ENCODE measurements at places on chromosomes 11 and 22.

GRCh38 chr22:38454353-38455075 lies 485 bp downstream of the KCNJ4 start:
- peak; percentile 23 for DNase-seq

DNA sequence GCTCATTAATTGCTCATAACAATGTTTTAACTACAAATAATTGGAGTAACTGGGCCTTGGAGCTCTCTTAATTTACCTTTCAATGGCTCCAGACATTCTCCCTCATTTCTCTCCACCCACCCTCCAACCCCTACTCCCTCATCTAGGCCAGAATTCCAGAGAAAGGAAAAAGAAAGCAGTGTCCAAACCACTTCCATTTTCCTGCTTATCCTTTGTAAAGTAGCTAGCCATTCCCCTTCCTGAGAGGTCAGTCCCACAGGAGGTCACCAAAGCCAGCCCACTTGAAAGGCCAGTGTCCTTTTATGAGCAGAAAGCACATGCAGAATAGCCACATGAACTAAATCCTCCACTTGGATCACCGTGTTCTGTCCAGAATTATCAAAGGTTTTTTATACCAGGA lies 404.8 kb upstream of the FAT3 start:
- no peak for DNase-seq

DNA sequence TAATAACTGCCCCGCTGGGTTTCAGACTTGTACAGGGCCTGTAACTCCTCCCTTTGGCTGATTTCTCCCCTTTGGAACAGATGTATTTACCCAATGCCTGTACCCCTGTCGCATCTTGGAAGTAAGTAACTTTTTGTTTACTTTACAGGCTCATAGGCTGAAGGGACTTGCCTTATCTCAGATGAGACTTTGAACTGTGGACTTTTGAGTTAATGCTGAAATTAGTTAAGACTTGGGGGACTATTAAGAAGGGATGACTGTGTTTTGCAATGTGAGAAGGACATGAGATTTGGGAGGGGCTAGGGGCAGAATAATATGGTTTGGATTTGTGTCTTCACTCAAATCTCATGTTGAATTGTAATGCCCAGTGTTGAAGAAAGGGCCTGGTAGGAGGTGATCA lies 62.0 kb downstream of the TRPC6 start:
- DNase-seq = no peak

- no peak for DNase-seq
These were observed 76.7 kb downstream of the BMAL1 start for GRCh38 chr11:13354335-13354734.

GRCh38 chr22:35318346-35319215 lies 18.9 kb downstream of the TOM1 start:
- DNase-seq = no peak

DNA sequence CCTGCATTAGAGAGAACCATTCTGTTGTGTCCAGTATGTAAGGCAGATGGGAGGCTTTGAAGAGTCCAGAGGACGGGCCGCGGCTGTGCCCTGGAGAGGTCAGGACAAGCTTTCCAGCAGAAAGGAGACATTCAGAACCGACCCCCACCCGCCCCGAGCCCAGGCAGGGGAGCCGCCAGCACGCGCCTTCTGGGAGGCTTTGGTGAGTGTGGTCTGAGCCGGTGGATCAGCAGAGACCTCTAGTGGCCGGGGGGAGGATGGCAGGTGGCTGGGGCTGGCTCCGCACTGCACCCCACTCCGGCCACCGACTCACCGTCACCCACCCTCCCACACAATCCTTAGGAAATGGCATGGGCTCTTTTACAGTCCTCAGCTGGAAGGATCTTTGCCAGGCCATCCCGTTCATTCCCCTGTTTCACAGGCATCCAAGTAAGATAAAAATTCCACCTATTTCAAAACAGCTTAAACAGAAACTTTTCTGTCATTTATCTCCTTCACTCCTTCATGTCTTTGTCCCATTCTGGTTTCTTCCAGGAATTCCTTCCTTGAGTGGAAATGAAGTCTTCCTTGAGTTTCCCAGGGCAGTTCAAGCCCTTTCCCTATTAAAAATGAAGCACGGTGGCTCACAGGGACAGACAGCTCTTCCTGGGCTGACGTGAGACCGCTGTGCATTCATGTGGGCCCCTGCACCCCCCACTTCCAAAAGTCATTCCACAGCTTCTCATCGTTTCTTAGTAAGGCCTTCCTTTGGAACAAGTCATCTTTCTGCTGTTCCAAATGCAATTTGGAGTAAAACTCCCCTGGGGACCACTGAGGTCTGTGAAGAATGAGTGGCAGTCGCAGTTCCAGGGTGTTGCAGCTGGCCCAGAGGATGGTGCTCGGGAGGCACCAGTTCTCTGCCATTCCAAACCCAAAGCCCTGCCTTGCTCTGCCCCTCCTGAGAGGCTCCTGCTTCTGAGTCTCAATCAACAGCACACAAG lies 91.0 kb downstream of the FEZ1 start:
- DNase-seq = peak; percentile 68

- no peak for DNase-seq
These were observed 17.9 kb upstream of the BBOX1 start for GRCh38 chr11:27022659-27023251.

- no peak for DNase-seq
These were observed 18.4 kb upstream of the CHRM4 start for GRCh38 chr11:46410021-46410420.

DNA sequence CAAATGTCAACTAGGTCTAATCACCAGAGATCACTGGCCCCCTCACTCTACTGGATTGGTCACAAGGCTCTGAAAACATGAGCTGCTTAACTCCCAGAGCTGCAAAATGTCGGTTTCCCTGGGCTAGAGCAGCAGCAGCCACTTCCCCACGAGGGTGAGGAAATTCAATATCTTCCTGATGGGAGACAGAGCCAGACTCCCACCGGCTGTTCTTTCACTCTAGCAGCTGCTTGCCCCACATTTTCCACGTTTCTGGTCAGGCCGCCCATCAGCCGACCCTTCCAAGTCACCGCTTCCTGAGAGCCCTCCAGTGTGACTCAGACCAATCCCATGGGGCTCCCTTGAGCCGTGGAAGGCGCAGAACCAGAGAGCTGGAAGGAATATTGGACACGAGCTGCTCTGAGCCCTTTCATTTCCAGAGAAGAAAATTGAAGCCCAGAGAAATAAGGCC lies 227.0 kb downstream of the ADAMTS15 start:
- no peak for DNase-seq

DNA sequence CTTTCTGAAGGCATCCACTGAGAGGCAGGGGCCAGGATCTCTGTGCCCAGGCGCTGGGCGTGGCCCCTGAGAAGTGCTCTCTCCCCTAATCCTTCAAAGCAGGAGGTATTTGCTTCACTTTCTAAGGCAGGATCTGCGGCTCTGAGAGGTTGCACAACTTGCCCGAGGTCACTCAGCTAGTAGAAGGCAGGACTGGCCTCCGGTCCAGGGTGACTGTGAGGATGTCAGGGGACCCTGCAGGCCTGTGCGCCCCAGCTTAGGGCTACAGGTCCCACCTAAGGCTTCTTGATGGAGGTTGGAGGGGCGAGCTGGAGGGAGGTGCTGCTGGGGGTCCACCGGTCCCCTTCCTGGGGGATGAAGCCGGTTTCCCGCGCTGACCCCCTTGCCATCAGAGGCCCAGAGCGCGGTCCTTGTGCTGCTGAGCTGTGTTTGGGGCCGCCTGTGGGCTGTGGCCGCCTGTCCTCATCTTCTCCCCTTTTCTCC lies 979 bp downstream of the SMIM38 start:
- DNase-seq = no peak

DNA sequence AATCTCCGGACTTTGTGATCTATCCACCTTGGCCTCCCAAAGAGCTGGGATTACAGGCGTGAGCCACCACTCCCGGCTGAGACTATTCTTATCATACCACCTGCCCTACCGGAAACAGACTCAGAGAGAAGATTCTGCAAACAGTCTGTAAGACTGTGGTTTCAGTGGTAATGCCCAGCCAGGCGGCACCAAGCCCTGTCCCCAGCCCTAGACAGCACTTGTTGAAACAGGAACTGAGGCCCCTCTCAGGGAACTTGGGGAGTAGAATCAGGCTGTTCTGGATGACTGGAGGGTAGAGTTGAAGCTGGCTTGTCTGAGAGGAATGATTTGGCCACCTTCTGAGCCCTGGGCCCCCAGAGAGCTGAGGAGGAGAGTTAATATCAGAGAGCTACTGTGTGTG lies 1.3 kb upstream of the INSC start:
- DNase-seq = no peak

- DNase-seq = no peak
These were observed 498.5 kb downstream of the NTM start for GRCh38 chr11:131868629-131869507.

DNA sequence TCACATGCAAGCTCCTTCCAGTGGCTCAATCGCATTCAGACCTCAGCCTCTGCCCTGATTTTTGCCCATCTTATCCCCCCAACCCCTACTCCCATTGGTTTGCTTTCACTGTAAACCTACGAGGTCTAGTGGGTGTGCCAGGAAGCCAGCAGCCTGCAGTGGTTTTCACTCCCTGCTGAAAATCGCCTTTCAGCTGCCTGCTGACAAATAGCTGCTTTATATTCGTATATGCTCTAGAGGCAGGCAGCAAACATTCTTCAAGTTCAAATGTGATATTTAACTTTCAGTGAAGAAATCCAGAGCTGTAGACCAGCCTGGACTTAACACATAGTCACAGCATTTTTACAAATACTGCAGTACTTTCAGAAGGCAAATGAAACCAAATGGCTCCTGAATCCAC lies 92.8 kb upstream of the APOA1 start:
- DNase-seq = peak; percentile 35

DNA sequence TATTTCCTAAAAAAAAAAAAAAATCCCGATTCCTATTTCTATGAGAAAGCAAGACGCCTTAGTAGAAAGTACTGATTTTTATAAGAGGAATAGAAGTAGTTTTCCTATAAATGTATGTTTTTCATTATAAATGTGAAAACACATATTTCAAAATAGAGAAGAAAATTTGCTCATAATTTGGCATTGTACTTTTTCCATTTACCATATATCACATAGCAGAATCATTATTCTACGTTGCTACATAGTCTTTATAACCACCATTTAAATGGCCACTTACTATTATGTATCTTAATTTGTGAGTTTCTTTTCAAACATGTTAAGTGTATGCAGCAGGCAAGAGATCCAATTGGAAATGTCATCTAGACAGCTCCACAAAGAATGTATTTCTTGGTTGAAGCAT lies 99.0 kb downstream of the CCDC34 start:
- no peak for DNase-seq

GRCh38 chr11:11798586-11799438 lies 43.0 kb upstream of the USP47 start:
- peak; percentile 84 for DNase-seq

DNA sequence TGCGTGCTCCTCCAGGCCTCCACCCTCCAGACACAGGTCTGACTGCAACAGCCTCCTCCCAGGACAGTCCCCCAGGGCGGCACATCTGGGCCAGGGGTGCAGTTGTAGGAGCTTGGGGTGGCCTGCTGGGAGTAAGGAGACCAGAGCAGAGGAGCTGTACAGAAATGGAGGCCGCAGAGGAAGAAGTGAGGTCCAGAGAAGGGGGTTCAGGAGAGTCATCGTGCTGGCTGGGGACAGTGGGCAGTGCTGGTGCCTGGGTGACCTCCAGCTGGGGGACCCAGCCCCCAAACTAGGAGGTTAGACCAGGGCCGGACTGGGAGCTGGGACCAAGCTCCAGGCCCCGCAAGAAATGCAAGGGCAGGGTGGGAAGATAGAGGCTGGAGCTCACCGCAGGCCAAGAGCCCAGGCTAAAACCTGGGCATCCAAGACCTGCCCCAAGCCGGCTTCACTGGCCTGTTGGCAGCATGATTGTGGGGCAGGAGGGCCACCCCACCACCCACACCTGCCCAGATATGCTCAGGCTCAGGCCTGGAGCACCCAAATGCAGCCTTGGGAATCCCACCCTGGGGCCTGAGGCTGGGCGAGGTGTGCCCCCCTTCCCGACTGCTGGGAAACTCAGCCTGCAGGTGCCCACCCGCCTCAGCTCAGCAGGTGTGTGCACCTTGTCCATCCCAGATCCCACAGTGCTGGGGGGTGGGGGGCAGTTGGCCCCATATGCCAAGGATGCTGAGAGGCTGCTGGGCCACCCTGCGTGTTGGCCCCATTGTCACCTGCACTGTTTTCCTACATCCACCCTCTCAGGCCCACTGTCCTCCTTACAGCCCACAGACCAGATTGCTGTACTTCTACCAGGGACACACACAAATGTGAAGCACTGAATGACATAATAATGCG lies 96.9 kb downstream of the MORC2 start:
- DNase-seq = no peak

DNA sequence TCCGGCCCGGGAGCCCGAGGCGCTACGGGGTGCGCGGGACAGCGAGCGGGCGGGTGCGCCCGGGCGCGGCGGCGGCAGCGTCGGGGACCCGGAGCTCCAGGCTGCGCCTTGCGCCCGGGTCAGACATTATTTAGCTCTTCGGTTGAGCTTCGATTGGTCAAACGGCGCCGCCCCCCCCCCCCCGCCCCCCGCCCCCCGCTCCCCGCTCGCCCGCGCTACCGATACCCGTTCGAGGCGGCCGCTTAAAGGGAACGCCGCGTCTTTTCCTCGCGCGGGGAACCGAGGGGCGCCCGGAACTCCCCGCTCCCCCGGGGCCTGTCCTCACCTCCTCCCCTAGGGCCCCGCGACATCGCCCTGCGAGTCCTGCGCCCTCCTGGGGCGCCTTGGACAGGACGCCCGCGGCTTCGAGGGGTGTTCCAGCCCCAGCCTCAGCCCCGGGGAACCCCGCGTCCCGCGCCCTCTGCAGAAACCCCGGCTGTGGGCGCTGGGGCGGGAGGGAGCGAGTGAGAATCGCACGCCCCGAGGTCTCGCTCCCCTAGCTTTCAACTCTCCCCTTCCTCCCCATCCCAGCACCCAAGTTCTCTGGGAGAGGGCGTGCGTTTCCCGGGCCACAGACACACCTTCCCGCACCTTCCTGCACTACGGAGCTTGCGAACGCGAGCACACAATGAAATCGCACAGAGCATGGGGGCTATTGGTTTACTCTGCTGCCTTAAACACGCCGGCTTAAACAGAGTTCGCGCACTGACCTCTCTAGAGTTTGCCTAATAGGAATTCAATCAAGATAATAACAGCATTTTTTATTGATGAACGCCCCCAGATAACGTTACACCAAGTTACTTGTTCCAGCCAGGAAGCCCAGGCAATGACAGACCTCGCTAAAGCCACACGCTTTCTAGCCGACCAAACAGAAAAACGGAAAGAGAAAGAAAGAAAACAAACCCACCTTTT lies at the start of gene BDNF:
BDNF (minus strand) TSS at position 105 of the 951 bp plus-strand sequence. CDS start 41,891 bp downstream, outside the sequence.
- no peak for DNase-seq

DNA sequence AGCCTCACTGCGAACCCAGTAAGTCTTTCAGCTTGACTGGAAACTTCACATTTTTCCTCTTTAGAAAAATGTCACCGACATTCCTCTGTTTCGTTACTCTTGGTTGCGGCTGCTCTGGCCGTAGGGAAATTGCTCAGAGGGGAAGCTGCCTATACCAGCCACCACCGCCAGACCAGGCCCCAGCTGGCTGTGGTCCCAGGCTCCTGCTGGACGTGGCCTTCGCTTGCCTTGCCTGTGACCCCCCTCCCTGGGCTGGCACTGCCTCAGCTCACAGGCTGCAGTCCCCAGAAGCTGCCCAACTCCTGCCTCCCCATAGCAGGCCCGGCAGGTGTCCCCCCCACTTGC lies 197.8 kb downstream of the MN1 start:
- no peak for DNase-seq
